Cardiac muscle cell (in vitro differentiated cells and primary cell): ENCODE measurements at places on chromosomes 2 and 18. TPM values are rescaled to one million over a fixed set of nuclear protein-coding genes. Genes with fewer than 3 reads are reported as not detected.

- no peak for DNase-seq
These were observed 83.3 kb downstream of the RND3 start for GRCh38 chr2:150404147-150404546.

DNA sequence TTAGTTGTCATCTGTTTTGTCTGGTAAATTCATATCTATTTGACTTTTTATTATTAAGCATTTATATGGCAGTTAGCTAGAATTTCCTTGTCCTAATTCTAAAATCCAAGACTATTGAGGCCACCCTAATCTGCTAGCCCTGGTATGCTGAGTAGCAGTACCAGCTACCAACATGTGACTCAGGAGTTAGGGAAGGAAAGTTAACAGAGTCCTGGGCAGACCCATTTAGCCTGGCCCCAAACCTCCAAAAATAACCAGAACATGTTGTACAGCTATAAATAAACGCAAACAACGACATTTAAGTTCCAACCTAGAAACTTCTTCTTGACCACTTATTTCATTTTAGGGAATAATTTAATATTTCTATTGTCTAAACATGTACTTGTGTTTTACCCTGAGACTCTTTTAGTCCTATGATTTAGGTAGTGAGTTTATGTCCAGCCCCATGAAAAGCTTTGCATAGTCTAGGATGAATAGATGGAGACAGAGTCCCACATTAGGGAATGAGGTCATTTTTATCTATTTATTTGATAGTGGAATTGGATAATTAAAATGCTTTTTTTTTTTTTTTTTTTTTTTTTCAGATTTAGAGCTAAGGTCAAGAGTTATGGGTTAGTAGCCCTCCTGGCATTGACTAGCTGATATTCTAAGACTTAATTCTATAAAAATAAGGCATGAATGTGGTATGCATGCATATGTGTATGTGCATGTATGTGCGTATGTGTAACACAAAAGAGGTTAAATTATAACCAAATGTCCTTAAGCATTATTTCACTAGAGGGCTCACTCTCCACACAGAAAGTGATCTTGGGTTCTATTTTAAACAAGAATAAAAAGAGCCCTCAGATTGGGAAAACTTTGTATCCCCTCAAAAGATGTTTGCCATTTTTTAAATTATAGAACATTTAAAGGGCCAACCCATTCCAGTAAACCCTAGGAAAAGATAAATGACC, 160.1 kb upstream of the MAPRE2 start:
- DNase-seq = no peak

The CNGA3 gene
- 0.04 TPM in 1 of 2 replicates, not detected in the other for total RNA-seq

DNA sequence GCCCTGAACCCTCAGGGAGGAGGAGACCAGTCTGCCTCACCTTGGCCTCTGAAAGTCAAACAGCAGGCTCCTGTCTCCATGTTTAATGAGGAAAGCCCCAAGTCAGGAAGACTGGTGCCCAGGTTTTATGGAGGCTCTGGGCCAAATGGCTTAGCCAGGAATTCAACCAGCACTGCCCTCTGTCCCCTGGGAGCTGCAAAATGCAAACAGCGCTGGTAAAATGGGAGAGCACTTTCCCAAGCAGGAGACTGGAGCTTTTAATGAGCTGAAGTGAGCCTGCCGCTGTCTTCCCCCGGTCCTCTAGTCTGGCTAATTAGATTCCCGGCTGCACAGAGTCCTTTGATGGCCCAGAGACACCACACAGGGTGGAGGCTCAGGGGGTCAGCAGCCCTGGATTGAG, 276.0 kb upstream of the TRIB2 start:
- DNase-seq = no peak

DNA sequence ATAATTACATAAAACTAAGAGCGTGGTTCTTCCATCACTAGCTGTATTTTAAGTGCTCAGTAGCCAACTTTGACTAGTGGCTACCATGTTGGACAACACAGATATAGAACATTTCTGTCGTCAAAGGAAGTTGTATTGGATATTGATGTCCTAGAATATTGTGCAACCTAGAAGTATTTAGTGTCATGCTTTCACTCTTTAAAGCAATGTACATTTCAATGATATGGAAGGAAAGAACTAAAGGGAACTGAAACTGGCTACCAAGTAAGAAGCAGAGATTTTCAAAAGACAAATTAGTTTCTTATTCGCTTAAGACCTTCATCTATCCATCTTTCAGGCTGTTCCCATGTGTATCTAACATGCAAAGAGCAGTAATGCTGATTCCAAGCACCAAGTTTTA, 85.4 kb upstream of the EML6 start:
- DNase-seq = no peak

The GRB14 gene
- 6.4 and 7.8 TPM in 2 replicates for total RNA-seq

The DPP10 gene
- total RNA-seq = 1.4 and 1.7 TPM in 2 replicates

DNA sequence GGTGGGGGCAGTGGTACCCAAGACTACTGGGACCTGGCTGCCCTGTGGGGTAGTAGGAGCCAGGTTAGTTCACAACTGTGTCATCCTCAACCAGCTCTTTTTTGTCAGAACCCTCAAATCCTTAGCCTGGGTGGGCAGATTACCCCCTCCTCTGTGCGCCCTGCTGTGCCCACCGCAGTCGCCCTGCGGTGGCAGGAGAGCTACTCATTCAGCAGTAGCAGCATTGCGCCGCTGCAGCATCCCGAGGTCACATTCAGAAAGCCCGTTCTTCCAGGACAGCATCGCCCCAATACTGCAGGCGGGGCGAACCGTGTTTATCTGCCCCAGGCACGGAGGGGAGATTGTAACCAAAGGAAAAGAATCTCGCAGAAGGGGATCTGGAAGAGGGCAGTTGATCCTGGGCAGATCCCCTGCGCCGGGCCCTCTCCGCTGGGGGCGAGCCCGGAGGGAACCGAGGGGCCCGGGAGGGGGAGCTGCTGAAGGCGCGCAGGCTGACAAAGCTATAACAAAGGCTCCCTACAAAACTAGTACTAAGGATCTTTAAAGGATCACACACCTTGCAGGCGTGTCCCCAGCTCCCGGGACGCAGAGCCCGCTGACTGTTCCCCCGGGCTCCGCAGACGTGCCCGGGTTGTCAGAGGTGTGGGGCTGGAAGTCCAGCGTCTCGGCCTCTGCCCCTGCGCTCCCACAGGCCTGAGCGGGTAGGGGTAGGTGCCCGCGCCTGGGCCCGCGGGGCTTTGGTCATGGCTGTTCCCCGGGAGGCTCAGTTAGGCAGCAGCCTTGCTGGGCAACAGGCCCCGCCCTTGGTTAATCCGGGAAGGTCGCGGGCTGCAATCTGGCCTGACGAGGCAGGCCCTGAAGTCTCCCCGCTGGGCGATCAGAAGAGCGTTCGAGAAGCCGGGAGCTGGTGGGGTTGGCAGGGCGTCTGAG, 13.2 kb downstream of the POU3F3 start:
- no peak for DNase-seq

The TDRD15 gene
- not detected in 2 replicates for total RNA-seq
